ENCODE measurements at places on chromosomes 4 and X.

DNA sequence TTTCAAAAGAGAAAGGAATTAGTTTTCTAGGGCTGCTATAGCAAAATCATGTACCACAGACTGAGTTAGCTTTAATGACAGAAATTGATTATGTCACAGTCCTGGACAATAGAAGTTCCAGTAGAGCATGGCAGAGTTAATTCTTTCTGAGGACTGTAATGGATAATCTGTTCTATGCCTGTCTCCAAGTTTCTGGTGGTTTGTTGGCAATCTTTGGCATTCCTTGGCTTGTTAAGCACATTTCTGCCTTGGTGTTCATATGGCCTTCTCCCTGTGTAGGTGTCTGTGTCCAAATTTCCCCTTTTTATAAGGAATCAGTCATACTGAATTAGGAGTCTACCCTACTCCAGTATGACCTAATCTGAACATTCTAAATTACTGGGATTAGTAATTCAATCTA is 336.1 kb upstream of the PABPC4L start:
- DNase-seq = no peak

DNA sequence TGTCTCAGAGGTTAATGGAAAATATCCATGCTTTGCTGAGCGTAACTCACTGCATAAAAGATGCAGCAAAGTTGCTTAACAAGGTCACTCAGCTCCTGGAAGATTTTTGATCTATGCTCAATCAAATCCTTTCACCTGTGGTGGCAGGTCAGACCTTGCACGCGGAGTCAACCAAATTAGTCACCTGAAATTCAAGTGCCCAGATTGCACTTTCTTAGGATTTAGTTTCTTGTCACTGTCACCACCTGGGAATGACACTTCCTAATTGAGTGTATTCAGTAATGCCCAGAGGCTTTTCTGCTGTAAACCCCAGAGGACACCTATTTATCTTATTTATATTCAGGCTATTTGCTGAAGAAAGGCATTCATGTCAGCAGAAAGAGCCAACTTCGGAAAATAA is 215.8 kb upstream of the SMIM31 start:
- DNase-seq = no peak

GRCh38 chr4:77045490-77045889 is 30.3 kb downstream of the CCNI start:
- DNase-seq = no peak

DNA sequence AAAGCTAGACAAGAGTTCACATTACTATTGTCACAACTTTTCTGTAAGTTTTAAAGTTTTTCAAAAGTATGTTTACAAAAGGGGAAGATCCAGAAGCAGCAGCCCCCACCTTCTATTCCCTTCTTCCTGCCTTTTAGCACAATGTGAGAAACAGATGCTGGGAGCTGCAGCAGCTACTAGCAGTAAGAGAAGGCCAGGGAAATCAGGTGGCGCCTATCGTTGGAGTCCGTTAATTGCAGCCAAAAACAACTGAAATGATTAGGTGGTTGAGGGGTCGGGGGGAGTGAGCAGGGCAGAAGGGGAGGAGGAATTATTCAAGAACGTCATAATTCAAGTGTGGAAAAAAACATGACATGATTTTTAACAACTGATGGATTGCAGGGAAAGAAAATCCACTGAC is 27.4 kb downstream of the FRYL start:
- no peak for DNase-seq

DNA sequence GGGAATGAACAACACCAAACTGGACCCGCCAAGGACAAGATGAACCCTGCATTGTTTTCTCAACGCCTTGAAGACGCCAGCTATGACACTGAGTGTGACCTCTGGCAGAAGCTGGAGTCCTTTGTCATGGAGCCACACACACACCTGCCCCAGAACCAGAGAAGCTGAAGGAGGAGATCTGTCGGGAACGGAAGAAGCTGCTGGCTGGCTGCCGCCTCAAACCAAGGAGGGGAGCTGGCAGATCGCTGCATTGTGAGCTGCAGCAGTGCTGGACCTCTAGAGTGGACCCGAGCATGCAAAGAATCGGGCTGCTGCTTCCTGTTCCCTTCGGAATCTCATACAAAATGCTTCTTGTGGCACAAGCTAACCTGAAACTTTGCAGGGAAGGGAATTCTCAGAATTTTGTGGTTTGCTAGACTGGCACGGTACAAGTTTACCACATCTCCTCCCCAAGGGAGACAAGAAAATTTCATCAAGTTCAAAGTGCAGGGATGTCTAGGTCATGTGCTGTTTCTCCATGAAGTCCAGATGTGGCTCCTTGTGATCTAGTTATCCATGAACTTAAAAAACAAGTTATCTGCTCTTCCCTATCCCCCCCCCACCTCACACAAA is 23.4 kb upstream of the GLRB start:
- DNase-seq = no peak

GRCh38 chr4:101989551-101989950 is 199.0 kb downstream of the BANK1 start:
- no peak for DNase-seq

- DNase-seq = no peak
These were observed 931.0 kb downstream of the STIM2 start for GRCh38 chr4:27791640-27792039.
